Effector memory CD4-positive, alpha-beta T cell (primary cell): ENCODE measurements at places on chromosomes 5 and 9.

GRCh38 chr5:102893942-102894341 lies 138.8 kb downstream of the PAM start:
- no peak for DNase-seq

- no peak for DNase-seq
These were observed 16.8 kb downstream of the MACROH2A1 start for GRCh38 chr5:135382106-135382790.

DNA sequence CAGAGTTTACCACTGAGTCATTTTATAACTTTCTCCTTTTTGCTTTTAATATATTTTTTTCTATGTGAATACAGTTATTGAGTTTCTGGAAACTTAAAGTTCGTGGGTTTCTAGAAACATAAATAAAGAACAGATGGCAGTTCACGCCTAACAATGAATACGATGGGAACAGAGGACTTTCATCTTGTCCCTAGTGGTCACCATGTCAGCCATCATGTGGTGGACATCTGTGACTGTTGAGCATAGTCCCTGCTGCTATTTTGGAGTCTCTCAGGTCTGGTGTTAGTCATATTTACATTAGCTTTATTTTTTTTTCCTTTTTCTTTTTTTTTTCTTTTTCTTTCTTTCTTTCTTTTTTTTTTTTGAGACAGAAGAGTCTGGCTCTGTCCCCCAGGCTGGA lies 85.3 kb downstream of the XRCC4 start:
- DNase-seq: no peak

GRCh38 chr9:126805554-126806262 lies 868 bp downstream of the ZBTB43 start:
- peak; percentile 81 for DNase-seq

GRCh38 chr5:170355601-170356098 lies 33.5 kb downstream of the KCNMB1 start:
- no peak for DNase-seq

- DNase-seq: no peak
These were observed 113.3 kb upstream of the GRAMD2B start for GRCh38 chr5:126309860-126310259.

GRCh38 chr5:73030995-73031394 lies 75.2 kb downstream of the FCHO2 start:
- DNase-seq: no peak

- no peak for DNase-seq
These were observed 16.7 kb downstream of the CXXC5 start for GRCh38 chr5:139664727-139665351.

DNA sequence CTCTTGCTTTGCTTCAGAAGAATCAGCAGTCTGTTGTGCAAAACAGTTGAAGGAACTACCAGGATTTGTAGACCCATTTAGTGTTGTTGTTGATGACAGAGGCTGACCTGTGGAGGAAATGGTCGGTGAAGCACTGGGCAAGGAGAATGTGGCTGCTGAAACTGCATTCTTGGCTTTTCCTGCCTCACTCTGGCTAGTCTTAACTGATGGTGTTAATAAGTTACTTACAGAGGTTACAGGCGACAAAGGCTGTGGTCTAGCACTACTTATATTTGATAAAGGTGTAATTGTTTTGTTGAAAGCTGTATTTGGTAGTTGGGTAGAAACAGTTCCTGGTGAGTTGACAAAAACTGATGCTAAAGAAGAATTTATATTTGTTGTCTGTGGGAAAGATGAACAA lies 31.5 kb downstream of the MLANA start:
- no peak for DNase-seq

GRCh38 chr9:75669721-75670120 lies 220.8 kb upstream of the PCSK5 start:
- no peak for DNase-seq

DNA sequence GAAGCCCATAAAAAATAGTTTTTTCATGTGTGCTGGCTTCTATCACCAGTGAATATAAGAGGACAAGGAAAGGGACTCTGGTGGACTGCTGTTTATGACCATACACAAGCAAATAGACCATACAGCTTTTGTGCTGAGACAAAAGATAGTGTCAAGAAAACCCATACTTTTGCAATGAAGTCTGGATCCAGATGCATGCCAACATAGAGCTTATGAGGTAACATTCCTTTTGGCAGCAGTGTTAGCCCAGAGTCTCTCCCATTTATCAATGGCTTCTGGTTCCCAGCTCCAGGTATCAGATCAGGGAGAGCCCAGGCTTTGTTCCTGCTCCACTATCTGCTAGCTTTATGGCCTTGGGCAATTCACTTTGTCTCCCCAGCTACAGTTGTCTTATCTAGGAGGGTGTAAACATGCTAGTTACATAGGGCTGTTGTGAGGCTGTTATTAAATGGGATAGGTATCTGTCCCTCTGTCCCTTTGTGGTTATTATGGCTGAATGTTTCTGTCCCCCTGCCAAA lies 55.6 kb downstream of the CCDC192 start:
- DNase-seq: no peak

DNA sequence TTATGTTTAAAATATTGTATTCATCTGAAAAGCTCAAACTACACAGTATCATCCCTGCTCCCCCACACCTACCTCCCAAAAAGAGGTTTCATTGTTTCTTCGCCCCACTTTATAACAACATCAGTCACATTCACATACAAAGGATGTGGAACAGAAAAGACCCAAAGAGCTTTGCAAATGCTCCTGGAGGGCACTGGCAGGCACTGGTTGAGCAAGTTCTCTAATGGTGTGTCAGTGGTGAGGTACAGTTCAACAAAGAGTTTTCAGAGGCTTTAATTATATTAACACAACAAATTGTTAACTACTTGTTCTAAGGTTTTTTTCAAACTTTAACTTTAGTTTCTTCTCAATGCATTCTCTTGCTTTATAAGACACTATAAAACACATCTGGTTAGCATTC lies 54.1 kb upstream of the ECM2 start:
- no peak for DNase-seq

GRCh38 chr5:134100283-134101091 lies 14.0 kb upstream of the TCF7 start:
- DNase-seq: peak; percentile 85

DNA sequence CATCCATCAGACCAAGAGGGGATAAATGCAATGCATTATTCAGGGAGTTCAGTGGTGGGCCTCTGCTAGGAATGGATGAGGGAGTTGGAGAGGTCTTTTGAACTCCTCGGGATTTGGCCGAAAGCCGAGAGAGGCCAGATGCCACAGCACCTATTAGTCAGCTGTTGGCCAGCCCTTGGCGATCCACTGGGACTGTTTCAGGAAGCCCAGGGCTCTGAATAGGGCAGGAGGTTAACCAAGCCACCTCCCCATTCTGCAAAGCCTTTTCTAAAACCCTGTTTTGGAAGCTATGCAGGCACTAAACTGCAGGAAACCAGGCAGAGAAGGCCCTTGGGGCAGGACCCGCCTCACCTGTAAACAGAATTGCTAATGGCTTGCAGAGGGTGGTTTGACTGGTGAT lies 37.8 kb downstream of the ASTN2 start:
- no peak for DNase-seq

DNA sequence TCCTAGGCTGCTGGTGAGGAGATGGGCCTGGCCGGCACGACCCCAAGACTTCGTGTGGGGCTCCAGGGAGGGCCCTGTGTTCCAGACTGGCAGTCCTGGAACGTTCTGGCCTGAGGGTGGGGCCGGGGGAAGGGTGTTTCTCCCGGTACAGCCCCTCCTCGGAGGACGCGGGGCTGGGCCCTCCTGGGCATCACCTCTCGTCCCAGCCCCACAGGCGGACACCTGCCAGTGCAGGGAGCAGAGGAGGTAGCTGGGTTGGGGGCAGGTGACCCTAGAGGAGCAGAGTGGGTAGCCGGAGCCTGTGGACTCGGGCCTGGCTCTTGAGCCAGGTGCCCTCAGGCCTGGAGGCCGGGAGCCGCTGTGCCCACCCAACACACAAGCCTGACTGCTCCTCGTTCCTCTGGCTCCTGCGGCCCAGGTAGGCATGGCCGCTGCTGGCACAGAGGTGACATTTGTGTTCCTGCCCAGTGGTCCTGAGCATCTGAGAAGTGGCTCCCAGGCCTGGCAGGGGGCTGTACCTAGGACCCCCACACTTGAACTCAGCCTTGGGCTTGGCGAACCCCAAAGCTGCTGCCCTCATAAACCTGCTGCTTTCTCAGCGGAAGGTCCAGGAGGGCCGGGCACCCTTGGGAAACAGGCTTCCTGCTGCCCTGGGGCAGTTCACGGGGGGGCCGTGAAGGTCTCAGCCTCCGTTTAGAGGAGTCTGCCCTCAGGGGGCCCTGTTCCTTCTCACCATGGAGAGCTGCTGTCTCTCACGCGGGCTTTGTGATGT lies 817 bp downstream of the SLC6A19 start:
- no peak for DNase-seq

DNA sequence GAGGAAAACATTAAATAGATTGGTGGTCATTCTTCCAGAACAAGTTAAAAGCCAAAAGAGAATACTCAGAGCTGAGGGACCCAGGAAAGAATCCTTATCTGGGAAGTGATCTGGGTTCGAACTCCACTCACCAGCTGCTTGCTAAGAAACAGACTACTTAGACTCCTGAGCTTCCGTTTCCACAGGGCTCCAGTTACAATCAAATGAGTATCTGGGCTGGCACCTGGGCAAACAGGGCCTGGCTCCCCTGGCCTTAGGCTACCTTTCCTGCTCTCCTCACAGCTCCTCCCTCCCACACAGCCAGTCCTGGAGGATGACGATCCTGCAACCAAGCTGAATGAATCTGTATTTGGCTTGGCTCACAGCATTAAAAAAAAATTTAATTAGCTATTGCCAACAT lies 2.5 kb downstream of the MAPK9 start:
- no peak for DNase-seq
